SK-N-DZ (cell line): ENCODE measurements at places on chromosomes 11 and 22.

DNA sequence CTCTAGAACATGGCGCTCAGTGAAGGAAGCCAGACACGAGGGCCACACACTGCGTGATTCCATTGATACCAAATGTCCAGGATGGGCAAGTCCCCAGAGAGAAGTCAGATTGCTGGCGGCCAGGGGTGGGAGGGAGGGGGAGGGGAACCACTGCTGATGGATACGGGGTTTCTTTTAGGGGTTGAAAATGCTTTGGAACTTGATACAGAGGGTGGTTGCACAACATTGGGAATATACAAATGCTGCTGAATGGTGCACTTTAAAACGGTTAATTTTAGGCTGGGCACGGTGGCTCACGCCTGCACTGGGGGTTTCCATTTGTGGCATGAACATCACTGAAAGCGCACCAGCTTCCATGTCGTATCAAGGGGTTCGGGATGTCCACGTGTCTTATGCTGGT, 5.1 kb downstream of the TSPO start:
- no peak for DNase-seq

GRCh38 chr11:120179057-120179672, 31.7 kb upstream of the OAF start:
- DNase-seq: no peak

DNA sequence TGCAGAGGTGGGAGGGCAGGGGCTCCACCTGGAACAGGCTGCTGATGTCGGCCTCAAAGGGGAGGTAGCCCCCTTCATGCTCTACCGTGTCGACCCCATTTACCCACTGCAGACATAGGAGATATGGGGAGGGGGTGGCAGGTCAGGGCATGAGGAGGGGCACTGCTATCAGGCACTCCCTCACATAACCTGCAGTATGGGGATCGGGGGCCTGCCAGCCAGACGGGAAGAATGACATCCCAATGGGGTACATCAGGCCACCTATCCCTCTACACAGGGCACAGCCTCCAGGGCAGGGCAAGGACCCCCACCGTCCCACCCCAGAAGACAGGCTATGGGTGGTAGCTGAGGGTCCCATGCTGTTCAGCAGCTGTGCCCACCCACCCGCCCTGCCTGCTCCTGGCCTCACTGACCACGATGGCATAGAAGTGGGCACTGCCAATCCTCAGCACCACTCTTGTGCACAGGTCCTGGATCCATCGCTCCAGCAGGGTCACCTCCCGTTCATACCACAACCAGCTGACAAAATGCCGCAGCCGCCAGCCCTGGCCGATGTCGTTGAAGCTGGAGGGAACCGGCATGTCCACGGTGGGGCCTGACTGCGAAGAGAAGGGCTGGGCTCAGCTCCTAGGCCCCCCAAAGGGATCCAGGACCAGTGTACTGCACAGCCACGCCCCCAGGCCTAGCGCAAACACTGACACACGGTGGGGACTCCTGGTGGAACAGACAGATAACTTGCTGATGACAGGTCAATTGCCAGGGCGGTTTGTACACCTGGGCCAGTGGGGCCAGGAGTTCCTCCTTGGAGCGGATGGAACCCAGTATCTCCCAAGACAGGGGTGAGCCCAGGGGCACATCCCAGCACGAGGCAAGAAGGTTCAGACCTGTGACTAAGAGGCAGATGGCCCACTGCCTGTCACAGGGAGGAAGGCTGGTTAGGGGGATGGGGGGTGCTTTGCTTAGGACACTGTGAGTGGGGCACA, 24.1 kb downstream of the RGL4 start:
- DNase-seq: no peak

- DNase-seq: no peak
Measured at GRCh38 chr11:111358038-111359001, 20.8 kb downstream of the POU2AF1 start.

DNA sequence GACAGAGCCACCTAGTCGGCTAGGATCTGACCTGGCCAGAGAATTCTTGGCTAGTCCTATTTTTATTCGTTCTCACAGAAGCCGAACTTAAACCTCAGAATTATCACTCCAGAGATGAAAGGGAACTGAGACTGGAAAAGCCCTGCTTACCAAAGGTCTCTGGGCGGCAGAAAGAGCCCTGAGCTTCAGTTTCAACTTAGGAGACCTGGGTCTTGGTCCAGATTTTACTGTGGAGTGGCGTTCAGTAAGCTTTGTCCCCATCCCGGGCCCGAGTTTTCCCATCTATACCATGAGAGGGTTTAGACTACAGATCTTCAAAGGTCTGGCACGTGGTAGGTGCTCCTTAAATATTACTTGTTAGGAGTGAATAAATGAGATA, 516 bp downstream of the NEU3 start:
- DNase-seq: no peak

- DNase-seq: no peak
Measured at GRCh38 chr11:57620467-57620866, 23.0 kb downstream of the SERPING1 start.

DNA sequence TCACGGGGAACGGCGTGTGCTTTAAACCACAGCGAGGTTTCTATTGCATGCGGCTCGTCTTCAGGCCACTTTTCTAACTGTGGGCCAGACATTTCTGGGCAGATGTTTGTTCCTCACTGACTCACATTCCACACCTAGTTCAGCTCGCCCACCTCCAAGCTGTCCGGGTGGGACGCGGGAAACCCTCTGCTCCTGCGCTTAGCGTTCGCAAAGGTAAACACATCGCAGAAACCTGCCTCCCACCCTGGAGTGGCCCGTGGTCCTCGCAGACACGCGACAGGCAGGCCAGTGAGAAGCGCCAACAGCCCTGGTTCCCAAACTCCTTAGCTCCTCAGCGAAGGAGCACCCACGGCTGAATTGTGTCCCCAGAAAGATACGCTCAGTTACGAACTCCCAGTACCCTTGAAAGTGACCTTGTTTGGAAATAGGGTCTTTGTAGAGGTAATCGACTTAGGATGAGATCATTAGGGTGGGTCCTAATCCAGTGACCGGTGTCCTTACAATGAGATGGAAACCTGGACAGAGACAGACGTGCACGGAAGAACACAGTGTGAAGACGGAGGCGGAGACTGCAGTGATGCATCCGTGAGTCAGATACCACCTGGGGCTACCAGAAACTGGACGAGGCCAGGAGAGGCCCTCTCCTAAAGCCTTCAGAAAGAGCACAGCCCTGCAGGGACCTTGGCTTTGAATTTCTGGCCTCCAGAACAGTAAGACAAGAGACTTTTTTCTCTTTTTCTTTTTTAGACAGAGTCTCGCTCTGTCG, 82.7 kb downstream of the CELSR1 start:
- no peak for DNase-seq

DNA sequence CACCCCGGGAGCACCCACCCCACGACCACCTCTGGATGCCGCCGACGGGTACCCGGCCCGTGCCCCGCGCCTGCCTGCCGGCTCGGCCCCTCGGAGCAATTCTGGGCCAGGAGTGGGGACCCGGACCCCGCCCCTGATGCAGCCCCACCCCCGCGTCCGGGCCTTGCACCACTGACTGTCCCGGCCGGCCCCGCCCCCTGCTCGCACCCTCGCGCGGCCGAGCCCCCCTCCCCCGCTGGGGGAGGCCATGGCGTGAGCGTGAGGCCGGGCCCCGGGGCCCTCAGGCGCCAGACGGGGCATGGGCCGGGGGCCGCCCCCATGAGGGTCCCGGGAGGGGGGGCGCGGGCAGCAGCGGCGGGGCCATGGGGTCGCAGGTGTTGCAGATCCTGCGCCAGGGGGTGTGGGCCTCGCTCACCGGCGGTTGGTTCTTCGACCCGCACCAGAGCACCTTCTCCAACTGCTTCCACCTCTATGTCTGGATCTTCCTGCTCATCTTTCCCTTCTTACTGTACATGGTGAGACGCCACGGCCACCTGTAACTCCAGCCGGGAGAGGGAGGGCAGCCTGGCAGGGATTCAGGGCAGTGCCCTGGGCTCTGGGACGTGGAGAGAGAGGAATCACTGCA, 486 bp downstream of the PCNX3 start:
- peak; percentile 43 for DNase-seq

- DNase-seq: no peak
Measured at GRCh38 chr11:96097844-96098421, 174.0 kb upstream of the MTMR2 start.

DNA sequence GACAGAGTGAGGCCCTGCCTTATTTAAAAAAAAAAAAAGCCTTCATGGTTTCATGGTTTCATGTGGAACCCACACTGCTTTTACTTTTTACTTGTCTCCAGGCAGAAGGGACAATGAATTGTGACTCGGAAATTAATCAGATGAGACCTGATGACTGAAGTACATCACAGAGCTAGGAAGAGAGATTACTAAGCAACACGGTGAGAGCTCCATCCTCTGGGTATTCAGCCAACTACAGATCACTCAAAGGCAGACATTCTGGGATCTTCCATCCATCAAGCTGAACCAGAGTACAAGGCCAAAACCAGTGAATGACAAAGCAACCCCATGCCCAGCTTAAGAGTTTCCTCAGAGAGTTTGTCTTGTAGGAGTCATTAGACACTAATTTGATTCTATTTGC, 433.2 kb downstream of the SOX6 start:
- no peak for DNase-seq

- DNase-seq: no peak
Measured at GRCh38 chr11:105466582-105467228, 143.2 kb upstream of the GRIA4 start.

DNA sequence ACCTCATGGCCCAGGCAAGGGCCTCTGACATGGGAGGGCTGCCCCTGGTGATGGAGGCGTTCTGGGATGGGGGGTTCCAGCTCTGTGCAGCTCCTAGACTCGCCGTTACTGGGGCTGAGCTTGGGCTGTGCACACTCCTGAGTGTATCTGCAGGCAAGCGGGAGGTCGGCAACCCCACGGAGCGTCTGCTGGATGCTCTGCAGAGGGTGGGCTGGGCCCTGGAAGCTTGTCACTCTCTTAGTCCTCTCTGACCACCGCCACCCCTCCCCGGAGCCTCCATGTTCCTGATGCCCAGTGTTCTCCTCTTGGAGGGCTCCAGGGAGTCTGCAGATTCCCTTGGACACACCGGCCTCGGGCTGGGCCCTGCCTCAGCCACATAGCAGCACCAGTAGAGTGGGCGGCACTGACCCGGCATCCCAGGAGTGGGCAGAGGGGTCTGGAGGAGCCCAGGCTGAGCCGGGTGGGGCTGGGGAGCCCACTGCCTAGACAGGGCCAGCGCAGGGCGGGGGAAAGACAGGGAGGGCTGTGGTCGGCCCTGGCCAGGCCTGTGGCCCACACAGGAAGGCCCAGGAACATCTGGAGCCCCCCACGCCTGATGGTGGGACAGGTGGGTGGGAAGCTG, 20.6 kb upstream of the MUC5B start:
- no peak for DNase-seq

DNA sequence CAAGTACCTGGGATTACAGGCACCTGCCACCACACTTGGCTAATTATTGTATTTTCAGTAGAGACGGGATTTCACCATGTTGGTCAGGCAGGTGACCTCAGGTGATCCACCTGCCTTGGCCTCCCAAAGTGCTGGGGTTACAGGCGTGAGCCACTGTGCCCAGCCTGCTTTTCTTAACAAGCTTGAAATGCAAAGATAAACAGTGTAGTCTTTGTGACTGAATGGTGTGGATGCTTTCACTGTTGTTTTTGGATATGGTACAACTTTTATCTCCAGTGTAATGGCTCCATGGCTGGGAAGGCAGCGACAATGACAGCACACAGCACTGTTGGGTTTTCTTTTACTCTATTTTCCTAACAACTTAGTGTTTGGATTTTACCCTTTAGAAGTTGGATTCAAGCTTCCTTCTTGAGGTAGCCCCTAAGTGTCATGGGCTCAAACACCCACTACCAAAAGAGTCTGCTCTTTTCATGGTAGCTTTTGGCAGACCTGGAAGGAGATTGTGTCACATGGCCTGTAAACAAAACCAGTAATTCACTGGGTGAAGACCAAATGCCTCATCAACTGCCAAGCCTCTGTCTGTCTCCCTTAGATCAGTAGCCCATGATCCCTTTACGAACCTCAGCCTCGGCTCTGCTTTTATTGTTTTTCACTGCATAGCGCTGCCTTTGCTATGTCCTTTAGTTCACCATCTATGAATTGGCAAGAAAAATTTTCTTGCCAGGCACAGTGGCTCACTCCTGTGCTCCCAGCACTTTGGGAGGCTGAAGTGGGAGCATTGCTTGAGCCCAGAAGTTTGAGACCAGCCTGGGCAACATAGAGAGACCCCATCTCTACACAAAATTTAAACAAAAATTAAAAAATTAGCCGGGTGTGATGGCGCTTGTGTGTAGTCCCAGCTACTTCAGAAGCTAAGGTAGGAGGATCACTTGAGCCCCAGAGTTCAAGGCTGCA, 6.4 kb downstream of the VPS51 start:
- DNase-seq: no peak

GRCh38 chr11:17164361-17165246, 43.2 kb downstream of the PIK3C2A start:
- no peak for DNase-seq

- no peak for DNase-seq
Measured at GRCh38 chr22:42947211-42947990, 67.5 kb downstream of the PACSIN2 start.
